NCI-H2029 (cell line): ENCODE measurements at places on chromosomes 12 and 14.

- no peak for DNase-seq
These were observed 40.0 kb upstream of the ATF1 start for GRCh38 chr12:50723865-50724264.

GRCh38 chr14:102819176-102819628 is 42.0 kb downstream of the TRAF3 start:
- DNase-seq: peak; percentile 30

DNA sequence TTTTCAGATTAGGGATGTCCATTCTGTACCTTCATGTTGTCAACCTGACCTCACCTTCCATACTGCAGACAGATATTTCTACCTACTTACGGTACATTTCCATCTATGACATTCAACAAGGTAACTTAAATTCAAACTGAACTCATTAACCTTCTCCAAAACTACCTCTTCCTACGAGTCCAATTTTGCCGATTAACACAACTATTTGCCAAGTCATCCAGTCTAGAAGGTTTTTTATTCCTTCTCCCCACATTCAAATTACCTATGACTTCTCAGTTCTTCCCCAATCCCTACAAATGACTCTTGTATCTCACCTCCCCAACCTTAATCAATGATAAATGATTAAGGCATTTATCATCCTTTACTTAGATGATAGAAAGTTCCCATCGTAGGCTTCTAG is 23.6 kb downstream of the SPTSSA start:
- DNase-seq: no peak

- peak; percentile 98 for DNase-seq
These were observed at the start of gene TAOK3 for GRCh38 chr12:118372541-118373495. TSS of gene TAOK3 (minus strand) at chr12:118372907. CDS start at chr12:118255567, 117,340 bp downstream.

DNA sequence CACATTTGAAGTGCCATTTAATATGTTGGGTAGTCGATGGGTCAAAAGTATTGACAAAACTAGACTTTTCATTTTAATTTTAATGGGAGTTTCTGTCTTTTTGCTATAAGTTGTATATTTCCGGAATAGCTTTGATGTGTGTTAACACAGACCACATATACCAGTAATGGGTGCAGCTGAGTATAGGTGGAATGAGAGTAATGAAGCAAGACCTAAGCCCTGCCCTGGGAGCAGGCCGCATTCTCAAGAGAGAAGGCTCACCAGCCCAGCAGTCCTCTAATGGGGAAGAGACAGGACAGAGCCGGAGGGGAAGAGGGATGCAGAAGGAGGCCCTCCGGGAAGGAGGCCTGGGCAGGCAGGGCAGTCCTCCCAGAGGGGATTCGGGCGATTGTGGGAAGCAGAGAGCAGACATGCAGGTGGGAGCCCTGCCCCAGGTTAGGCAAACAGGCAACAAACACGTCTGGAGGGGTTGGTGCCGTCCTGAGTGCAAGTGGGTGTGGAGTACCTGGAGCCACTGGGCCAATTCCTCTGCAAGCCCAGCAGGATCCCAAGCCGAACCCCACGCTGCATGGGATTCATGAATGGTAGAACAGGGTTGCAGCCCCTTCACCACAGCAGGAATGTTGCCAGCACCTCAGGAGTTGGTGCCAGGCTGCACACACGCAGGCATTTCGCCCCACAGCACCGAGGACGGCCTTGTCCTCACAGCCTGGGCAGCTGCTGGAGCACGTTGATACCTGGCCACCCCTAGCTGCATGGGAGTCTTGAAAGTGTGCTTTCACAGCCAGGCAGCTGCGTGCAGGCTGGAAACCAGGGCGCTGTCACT is 7.8 kb downstream of the CKB start:
- DNase-seq: no peak

GRCh38 chr12:103841690-103842584 is 903 bp upstream of the NT5DC3 start:
- no peak for DNase-seq

DNA sequence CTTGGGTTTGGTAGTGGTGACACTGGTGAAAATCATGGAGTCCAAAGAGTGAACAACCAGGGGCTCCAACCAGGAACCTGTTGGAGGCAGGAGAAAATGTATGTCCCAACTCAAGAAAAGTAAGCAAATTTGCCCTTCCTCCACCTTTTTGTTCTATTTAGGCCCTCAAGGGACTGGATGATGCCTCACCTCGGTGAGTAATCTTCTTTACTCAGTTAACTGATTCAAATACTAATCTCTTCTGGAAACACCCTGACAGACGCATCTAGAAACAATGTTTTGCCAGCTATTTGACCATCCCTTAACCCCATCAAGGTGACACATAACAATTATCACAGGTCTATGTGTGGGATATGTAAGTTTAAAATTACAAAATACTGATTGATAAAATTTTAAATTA is 272.4 kb upstream of the FOXG1 start:
- DNase-seq: no peak

GRCh38 chr12:43758247-43758727 is 303 bp downstream of the PUS7L start:
- DNase-seq: no peak

GRCh38 chr12:116534311-116535121 is 24.7 kb upstream of the MAP1LC3B2 start:
- no peak for DNase-seq

DNA sequence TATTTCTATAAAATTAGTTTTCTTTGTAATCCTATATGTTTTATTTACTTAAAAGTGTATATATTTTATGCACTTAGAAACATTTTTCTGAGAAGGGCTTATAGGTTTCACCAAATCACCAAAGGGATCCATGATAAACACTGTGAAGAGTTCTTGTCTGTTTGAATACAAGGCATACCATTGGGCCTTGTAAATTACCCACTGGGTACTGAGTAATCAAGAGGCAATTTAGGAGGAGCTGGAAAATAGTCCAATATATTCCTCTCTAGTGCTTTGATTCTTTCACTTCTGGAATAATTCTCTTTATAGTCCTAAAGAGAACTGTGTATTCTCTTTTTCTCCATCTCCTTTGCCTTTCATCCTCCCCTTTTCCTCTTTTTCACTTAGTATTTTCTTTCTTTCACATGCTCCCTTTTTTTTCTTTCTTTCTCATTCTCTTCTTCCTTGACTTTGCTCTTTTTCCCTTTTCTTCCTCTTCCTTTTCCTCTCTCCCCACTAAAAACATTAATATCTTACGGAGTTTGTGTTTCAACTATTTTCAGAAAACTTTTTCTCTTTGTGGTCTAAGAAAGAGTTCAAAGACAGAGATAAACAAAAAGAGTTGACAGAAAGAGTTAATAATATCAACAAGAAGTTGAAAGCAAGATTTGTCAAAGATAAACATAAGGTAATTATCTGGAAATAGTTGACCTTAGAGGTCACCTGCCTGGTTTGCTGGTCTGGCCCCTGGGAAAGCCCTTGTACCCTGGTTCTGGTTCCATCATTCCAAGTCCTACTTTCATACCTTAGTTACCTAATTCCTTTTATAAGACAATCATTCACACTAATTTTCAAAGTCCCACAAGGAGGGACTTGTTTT is 435.3 kb downstream of the RAD51B start:
- DNase-seq: no peak

- no peak for DNase-seq
These were observed 394.5 kb upstream of the ATP2B1 start for GRCh38 chr12:90102957-90103652.

DNA sequence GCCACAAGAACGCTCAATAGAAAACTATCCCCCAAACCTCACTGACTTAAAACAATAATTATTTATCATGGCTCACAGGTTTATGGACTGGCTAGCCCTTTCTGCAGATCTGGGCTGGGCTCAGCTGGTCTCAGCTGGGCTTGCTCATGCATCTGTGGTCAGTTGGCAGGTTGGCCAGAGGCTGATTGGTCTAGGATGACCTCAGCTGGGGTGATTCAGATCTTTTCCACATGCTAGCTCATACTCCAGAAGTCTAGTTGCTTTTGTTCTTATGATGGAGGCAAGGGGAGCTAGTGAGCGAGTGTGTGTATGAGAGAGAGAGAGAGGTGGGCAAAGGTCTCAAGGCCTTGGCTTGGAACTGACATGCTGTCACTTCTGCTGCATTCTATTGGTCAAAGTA is 181.2 kb upstream of the NRXN3 start:
- DNase-seq: no peak

- no peak for DNase-seq
These were observed 41.5 kb downstream of the FAM186A start for GRCh38 chr12:50354908-50355307.

DNA sequence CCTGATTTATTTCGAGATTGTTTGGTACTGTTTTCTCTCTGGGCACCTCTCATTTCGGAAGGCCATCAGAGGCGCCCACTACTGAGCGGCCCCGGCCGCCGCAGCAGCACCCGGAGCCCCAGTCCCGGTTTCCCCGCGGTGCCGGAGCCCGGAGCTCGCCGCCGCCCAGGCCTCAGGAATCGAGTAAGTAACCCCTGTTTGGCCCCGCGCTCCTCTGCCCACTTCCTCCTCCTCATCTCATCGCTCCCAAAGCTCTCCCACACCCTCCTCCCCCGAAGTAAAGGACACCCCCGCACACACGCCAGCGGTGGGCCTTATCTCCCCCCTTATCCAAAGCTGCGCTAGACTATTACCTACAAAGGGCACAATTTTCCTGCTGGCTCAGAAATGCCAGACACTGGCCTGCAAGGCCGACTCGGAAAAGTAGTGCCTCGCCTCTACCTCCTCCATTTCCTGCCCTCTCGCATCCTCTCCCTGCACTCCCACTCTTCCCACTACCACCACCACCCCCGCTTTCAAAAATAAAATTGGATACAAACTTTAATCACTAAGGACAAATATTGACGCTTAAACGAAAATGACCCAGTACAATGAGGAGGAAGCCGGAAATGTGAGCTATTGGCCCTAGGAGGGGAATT is 637 bp upstream of the FOXG1 start:
- DNase-seq: no peak

DNA sequence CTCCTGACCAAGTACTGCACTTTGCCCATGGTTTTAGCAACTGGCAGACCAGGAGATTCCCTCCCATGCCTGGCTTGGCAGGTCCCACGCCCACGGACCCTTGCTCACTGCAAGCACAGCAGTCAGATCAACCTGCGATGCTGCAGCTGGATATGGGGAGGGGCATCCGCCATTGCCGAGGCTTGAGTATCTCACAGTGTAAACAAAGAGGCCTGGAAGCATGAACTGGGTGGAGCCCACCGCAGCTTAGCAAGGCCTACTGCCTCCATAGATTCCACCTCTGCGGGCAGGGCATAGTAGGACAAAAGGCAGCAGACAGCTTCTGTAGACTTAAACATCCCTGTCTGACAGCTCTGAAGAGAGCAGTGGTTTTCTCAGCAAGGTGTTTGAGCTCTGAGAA is 479.8 kb downstream of the FUT8 start:
- DNase-seq: no peak

GRCh38 chr12:9606736-9607372 is 862 bp downstream of the KLRB1 start:
- no peak for DNase-seq

DNA sequence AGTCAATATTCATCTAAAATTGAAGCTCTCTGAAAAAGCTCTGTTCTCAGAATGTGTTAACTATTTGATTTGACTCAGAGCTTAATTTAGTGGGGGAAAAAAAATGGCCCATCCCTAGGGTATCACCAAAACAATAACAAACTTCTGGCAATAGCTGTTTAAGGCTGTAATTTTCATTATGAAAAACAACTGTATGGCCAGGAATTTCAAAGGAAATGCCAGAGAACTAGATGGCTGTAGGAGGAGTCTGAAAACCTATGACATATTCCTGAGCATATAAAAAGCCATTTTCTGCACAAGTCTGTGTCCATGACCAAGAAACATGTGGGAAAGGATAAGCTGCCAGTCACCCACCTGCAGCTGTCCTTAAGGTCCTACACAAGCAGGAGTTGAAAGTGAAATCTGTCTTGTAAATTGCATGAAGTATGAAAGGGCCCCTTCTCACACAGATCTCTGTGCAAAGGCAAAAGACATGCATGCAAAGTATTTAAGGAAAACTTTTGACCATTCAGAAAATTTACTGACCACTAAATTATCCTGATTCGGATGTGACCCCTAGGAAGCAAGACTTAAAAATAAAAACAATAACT is 299.1 kb downstream of the BTG1 start:
- DNase-seq: no peak

GRCh38 chr12:5739917-5740316 is 205.1 kb downstream of the ANO2 start:
- no peak for DNase-seq

DNA sequence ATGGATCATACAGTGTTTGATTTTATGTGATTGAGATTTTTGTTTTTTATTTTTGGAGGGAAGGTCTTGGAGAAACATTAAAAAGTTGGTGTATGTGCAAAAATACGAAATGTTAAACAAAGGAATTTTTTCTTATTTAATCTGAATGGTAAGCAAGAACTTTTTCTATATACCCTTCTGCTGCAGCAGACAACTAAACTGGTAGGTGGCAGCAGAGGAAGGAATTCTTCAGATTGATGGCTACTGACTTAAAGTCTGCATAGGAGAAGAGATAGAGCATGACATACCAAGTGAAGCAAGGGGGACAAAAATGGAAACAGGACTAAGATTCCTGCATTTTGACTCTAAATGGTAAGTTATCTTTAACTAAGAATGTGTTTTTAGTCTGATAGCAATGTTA is 42.0 kb upstream of the A2ML1 start:
- DNase-seq: no peak

GRCh38 chr12:113142886-113143332 is 6.6 kb upstream of the CFAP73 start:
- DNase-seq: no peak

DNA sequence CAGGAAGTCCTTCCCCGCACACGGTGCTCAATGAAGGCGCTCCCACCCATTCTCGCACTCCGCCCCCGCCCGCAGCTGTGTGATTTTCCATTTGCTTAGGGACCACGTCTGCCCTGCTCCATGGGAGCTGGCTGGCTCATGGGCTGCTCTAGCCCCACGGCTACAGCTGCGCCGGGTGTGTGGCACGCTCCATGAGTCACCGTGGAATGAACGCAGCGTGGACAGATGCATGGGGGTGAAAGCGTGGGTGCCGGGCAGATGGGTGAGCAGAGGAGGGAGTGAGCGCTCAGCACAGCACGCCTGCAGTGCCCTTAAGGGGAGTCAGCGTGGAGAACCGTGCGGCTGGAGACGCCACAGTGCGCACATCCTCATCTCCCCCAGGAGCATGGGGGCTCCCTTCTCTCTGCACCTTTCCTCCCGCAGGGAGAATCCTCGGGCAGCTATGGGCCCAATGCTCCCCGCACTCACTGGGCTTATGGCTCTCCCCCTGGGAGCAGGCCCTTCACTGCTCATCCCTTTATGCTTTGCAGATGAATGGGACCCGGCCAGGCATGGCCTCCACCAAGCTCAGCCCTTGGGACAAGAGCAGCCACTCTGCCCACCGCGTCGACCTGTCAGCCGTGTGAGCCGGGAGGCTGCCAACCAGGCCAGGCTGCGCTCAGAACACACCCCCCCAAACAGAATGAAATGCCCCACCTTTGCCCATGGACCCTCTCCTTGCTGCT is 185.1 kb downstream of the ADGRD1 start:
- DNase-seq: no peak

DNA sequence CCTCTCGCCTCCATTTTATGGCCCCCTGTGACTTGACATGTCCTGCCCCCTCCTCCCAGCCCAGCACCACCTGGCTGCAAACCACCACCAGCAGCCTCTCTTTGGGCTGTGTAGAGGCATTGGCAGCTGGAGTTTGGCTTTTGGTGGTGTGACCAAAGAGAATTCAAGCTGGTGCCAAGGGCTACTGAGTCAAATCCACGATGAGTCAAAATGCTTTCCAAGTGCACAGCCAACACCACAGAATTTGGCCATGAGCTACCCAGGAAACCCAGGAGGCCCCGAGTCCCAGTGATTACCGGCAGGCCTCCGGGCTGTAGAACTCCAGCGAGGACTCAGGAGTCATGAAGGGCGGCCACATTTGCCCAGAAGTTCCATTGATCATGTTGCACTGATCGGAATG is 53.8 kb downstream of the SCARB1 start:
- DNase-seq: no peak

GRCh38 chr14:24853446-24853845 is 196.5 kb downstream of the STXBP6 start:
- DNase-seq: no peak
